ENCODE measurements at places on chromosomes 3 and 15.

DNA sequence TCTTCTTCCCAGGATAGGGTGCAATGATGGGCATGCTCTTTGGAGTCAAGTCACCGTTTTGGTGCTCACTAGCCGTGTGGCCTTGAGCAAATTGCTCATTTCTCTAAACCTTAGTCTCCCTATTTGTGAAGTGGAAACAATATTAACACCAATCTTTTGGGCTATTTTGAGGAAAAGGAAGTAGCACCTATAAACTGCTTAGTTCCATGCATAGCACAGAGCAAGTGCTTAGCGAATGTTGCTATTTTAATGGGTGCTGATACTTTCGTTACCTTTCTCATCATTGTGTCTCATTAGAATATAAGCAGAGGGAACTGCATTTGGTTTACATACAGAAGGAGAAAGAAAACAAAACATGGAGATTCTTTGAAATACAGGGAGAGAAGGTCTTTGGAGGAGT, 66.1 kb downstream of the BOC start:
- DNase-seq = no peak

- no peak for DNase-seq
Observed at GRCh38 chr15:67501177-67501835, 19.6 kb upstream of the C15orf61 start.

DNA sequence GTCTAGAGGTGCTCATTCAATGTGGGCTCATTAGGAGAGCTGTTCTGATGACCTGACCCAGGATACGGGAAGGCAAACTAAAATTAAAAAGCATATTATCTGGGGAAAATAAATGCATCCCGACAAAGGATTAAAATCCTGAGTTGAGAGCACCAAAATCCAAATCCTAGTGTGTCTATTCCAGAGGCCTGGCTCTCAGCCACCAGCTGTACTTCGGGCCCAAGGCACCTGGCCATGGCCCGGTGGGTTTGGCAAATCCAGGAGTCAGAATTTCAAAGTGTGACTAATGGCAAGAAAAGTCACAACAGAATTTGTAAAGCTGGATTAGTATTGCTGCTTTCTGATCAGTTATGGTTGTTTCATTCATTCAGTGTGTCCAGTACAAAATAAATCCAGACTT, 2.6 kb upstream of the LYSMD4 start:
- no peak for DNase-seq

DNA sequence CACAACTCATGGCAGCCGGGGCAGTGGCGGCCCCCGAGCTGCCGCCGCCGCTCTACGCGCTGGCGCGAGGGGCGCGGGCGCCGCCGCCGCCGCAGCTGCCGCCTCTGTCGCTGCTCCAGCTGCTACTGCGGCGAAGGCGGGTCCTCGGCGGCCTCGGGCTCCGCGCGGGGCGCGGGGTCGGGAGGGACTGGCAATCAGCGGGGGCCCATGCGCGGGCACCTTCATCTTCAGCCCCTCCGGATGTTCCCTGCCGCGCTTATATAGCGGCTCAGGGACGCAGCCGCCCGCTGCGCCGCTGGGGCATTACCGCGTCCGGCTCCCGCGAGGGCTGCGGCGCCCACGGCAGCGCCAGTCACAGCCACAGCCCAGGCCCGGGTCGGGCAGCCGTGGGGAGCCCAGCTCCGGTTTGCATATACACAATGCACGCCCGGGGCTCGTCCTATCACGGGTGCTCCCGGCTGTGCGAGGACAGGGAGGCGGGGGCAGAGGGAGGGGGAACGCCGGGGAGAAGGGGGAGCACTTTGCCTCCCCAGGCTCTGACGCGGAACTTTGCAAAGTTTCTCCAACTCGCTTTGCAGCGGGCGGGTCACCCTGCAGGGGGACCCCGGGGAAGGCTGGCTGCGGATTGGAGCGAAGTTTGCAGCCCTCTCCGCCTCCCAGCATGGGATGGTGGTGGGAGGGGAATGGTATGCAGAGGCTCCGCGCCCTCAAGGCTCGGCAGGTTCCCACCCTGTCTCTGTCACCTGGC, at the start of gene VGLL3:
TSS of gene VGLL3 (minus strand) at position 416 of the 748 bp plus-strand sequence. CDS start at position 10, 406 bp downstream.
- DNase-seq = no peak

DNA sequence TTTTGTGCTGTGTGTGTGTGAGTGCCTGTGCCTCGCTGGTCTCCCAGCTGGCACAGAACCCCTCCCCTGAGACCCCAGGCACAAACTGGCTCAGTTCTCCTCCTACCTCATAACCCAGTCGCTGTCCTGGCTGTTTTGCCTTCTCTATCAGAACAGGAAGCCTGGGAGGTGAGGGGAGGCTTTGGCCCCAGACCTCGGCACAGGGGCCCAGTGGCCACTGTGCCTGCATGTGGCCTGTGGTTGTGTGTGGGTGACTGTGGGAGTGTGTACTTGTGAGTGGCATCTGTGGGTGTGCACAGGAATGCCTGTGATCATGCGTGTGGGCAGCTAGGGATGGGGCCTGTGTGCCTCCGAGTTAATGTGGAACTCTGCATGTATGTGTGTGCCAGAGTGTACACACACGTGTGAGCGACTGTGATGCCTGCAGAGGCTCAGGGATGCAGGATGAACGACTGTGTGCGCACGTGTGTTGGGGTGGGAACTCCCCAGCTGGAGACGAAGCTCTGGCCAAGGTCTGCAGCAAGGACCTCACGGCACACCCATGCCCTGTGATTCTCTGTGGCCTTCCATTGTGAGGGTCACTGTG, 32.3 kb downstream of the PSTPIP1 start:
- DNase-seq = no peak

DNA sequence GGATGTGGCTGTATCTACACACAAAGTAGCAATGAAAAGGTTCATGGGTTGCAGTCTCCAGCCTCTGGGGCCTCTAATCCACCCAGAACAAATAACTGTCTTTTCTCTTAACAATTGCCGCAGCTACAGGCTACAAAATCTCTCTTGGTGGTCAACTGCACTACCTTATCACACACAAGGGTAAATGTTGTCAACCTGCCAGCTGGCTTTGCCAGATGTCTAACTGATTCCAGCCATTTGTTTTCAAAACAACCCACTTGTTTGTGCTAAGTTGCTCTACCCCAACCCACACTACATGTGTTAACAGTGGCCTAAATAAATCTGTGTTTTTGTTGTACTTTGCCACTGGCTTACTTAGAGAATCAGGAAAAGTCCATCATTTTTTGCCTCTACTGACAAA, 447.3 kb downstream of the TAFA4 start:
- DNase-seq = no peak
